ENCODE measurements at places on chromosomes 7 and 10.

- DNase-seq, result no peak
Measured at GRCh38 chr10:5135581-5135980, 41.4 kb downstream of the AKR1C3 start.

GRCh38 chr10:58473976-58474375 is 38.7 kb upstream of the BICC1 start:
- DNase-seq, result no peak

- DNase-seq, result no peak
Measured at GRCh38 chr7:97107192-97107800, 10.2 kb upstream of the SDHAF3 start.

DNA sequence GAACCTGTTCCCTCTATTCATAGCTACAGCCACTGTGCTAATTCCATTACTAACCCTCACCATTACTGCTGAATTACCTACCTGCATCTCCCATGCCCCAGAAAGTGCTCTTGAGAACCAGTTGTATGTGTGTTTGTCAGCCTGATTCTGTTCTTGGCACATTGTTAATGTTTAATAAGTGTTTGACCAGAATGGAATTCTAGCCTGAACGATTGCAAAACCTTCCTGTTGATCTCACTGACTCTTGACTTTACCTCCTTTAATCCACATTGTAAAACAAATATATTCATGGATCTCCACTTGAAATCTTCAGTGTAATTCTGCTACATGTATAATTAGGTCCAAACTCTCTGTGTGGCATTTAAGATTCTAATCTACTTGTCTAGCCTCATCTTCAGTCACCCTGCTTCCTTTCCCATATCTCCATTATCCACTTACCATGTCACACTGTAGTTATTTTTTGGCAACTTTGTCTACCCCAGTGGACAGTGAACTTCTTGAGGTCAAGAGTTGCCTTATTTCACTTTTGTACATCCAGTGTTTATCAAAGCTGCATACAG is 4.9 kb downstream of the ZNF277 start:
- no peak for DNase-seq

- DNase-seq, result no peak
Measured at GRCh38 chr7:17007841-17008240, 126.1 kb upstream of the AGR3 start.

GRCh38 chr10:77428691-77429395 is 208.8 kb downstream of the KCNMA1 start:
- DNase-seq, result no peak

DNA sequence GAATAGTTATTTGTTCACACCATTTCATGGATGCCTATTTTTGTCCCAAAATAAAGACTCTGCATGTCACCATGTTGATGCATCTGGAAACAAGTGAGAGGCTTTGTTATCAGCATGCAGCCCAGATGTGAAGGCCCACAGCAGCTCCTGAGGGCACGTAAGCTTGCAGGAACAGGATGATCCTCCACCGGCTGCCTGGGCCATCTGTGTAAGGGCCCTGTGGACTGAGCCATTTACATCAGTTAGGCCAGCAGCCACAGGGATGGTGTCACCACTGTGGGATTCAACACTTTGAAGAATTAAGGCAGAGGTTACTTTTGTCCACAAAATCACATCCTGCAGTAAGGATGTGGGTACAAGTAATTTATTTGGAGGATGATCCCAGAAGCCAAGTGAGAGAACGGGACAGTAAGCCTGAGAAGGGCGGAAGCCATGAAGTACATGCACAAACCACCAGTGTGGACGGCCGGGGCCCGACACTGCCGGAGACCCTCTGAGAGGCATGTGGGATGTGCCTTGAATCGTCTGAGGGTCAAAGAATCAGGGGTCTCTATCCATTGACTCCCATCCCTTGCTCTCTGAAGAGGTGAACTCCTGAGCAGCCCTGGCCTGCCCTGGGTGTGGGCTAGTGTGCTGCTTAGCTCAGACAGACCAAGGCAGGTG is 609.7 kb downstream of the DNAJB6 start:
- DNase-seq, result no peak

- no peak for DNase-seq
Measured at GRCh38 chr7:100641860-100642533, 645 bp upstream of the TFR2 start.
